ENCODE measurements at places on chromosomes 2 and 18.

GRCh38 chr2:219293736-219294231 is 14.6 kb downstream of the DNAJB2 start:
- DNase-seq, result no peak

- no peak for DNase-seq
Measured at GRCh38 chr2:236163471-236164200, 4.5 kb downstream of the GBX2 start.

DNA sequence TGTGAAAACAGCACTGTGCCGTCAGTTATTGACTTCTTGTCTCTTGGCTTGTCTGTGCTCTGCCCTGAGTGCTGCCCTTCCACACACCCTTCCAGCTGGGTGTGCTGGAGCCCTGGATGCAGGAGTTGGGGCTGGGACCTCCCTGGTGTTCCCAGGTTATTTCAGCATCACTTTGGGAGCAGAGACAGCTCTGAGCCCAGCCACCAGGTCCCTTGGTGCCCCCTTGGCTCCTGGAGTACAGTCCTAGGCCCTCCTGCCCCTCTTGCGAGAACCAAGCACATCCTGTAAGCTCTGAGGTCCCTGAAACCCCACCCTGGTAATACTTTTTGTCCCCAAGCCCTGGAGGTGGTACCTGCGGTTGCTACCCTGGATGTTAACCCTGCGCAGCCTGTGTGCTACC is 24.3 kb downstream of the BOK start:
- no peak for DNase-seq

- peak; percentile 89 for DNase-seq
Measured at GRCh38 chr2:58156780-58157179, 84.3 kb downstream of the FANCL start.

DNA sequence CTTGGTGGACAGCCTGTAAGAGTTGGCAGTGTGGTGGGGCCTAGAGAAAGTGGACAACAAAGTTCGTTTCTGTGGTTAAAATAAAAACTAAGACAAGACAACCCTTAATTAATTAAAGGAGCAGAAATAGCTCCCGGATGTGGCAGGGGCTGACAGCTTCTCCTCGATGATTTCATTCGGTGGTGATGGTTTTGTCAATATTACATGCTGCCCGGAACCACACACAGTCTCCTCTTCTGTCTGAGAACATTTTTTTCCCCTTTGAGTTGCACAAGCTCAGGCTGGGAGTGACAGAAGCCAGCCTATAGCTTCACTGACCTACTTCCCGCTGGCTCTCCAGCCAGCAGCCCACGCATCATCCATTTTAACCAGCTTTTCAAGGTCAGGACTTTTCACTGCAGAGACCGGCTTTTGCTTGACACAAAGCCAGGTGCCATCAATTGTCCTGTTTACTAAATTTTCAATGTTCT is 378.8 kb downstream of the SLC4A3 start:
- DNase-seq, result peak; percentile 80
